ENCODE measurements at places on chromosomes 12 and 14.

DNA sequence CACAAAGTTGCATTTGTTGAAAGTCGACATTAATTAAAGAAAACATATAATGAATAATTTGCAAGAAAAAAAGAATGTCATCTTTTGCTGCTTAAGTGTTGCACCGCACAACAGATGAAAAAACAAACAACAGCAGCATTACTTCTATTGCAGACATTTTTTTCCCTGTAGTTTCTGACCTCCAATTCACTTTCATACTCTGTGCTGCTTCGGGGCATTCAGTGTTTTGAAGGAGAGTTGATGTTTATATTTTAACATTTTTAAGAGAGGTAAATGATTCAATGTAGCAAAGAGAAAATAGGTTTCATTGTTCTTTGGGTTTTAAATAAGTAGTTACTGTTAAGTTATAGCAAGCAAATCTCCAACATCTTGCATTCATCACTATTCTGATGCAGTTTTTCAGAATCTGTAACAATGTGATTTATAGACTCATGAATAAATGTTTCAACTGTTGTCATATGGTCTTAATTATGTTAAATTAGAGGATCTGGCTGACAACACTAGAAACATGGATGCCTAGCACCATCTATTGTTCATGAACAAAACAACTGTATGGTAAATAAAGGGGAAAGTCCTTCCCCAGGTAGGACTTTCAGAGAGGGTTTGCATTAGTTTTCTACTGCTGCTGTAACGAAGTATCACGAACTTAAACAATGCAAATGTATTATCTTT, 168.1 kb downstream of the BCAT1 start:
- no peak for DNase-seq

GRCh38 chr14:101948666-101949216, 15.6 kb upstream of the DYNC1H1 start:
- no peak for DNase-seq

DNA sequence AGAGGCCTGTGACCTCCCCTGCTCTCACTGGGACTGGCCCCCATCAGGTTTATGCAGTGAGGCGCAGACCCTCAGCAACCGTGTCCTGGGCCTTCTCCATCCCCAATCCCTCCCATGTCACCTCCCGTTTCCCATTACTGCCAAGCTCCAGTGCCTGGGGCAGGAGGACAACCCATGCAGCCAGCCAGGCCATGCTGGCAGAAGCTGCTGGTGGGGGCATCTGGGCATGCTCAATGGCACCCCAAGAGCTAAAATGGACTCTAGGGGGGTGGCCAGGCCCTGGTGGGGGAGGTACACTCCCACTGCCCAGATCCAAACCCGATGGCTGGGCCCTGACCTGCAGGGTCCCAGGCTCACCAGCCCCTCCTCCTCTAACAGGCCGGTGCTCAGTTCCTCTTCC, 20.5 kb upstream of the GPR132 start:
- no peak for DNase-seq

GRCh38 chr14:100436745-100437406, 113.7 kb downstream of the SLC25A47 start:
- DNase-seq: no peak

GRCh38 chr12:33587784-33588712, 148.4 kb upstream of the SYT10 start:
- DNase-seq: no peak

DNA sequence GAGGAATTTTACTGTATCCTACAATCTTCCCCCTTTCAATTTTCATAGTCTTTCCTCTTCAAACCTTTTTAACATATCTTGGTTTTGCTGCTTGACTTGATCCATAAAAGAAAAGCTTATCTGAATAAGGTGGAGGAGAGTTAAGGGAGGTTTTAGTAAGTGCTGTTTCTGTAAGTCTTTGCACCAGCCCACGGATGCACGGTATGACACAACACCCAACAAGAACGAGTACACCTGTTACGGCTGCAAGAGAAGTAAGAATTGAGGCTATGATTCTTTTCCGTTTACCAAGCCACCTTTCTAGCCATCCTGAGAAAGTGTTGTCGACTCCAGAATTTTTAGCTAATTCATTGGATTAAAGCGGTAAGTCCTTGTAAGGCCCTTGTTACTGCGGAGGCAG, 26.1 kb upstream of the CPNE8 start:
- no peak for DNase-seq

DNA sequence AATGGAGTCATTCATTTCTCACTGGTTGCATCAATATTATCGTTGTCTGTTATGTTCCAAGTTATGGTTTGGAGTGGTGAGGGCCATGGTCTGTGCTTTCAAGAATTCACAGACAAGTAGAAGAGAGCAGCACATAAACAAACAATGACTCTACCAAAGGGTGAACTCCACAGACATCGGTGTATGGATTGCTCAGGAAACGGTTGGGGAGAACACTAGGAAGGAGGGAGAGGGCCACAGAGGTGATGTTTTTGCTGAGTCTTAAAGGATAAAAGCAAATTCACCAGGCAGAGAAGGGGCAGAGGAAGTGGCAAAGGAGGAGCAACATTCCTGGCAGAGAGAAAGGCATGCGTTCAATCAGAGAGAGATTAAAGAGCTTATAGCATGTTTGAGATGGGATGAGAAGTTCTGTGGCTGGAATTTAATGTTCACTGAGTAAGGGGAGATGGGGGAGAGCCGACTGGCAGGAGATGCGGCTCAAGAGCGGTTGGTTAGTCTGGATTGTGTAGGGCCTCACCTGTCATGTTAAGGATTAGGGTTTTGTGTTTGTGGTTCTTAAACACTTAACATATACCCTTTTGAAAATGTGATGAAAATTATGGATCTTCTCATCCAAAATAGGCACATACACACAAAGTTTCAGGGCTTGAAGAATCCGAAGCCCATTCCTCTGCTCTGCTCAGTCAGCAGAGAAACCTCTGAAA, 42.3 kb upstream of the FRMD6 start:
- no peak for DNase-seq
